ENCODE measurements at places on chromosomes 12 and 14.

- no peaks in the 10 kb centered on the region for H3K36me3 ChIP-seq
- H3K27me3 ChIP-seq: peaks cover 54% of the 10 kb centered on the region
- no peak overlapping the region for H3K4me3 ChIP-seq
- no peak overlapping the region for H3K27ac ChIP-seq
These were observed 29.7 kb upstream of the CHST11 start for GRCh38 chr12:104426926-104427546.

DNA sequence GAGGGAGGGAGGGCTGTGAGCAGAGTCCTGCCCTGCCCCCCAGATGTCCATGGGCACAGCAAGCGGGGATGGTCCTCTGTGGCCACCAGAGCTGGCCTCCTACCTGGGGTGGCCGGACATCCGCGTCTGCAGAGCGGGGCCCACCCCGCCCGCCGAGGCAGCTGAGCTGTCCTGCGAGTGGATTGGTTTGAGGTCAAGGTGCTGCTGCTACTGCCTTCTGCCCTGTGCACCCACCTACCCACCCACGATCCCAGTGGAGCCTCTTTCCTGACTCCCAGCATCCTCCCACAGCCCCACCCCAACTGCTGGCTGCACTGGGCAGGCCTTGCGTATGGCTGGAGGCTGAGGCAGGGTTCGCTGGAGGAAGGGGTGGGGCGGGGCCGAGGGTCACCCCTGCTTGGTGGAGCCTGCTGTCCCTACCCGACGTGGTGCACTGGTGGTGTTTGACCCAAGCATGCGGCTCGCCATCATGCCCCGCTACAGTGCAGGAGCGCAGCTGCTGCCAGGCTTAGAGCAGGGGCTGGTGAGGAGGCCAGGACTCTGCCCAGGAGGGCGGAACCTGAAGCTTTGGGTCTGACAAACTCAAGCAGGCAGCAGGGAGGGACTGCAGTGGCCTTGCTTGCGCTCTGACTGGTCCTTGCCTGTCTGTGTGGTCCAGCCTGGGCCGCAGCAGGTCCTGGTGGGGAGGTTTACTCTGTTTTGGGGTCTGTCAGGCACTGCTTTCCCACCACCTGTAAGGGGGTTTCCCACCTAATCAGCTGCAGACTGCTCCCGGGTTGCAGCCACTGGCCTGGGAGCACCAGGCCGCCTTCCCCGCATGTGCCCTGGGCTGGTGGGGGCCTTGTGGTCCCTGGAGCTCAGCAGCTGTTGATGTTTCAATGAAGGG, 23.7 kb downstream of the CEP170B start:
- no peak for DNase-seq
- H3K4me3 ChIP-seq: no peak overlapping the region
- no peaks in the 10 kb centered on the region for H3K27me3 ChIP-seq

DNA sequence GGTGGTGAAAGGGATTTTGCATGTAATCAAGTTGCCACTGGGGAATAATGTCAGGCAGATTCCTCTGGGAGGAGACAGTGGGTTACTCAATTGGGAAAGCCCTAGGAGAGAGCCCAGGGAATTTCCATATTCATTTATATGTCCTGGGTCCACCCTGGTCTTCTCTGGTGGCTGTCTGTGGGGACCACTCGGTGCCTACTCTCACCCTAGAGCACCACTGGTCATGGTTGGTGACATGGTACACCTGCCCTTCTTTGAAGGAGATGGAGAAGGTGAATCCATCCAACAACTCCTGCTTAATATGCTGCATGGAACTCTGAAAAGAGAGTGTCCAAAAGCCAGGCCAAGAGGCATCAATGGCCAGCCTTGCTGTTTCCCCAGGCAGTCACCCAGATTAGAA, 12.8 kb upstream of the RERG start:
- no peak for DNase-seq
- no peak overlapping the region for H3K27ac ChIP-seq
- H3K4me3 ChIP-seq: no peak overlapping the region
- no peaks in the 10 kb centered on the region for H3K36me3 ChIP-seq
- H3K27me3 ChIP-seq: peaks cover 5% of the 10 kb centered on the region

DNA sequence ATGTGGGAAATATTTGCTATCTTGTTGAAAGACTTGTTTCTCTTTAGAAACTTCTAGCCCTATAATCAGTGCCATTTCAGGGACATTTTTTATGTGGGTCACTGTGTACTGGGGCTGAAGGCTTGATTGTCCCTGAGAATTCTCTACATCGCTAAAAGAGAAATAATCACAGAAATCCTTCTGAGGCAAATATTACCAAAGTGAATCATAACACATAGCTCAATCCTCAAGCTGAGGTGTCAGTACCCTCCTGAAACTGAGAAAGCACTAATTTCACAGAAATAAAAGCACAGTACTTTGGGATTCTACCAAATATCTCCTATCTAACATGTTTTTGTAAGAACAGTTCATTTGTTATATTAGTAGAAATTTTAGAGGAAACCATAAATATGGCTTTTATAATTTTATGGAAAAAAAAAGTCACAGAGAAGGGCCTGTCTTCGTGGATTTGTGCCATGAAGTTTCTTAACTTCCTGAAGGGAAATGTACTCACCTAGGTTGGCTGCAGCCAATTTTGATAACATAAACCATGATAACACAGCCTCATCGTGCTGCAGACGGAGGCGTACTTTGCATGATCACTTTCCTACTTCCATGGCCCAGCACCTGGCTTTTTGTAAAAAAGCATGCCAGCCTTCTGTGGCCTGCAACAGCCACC, 163.7 kb upstream of the HIF1A start:
- H3K36me3 ChIP-seq: no peaks in the 10 kb centered on the region
- no peak overlapping the region for H3K27ac ChIP-seq
- H3K4me3 ChIP-seq: no peak overlapping the region
- peaks cover 81% of the 10 kb centered on the region for H3K4me1 ChIP-seq

DNA sequence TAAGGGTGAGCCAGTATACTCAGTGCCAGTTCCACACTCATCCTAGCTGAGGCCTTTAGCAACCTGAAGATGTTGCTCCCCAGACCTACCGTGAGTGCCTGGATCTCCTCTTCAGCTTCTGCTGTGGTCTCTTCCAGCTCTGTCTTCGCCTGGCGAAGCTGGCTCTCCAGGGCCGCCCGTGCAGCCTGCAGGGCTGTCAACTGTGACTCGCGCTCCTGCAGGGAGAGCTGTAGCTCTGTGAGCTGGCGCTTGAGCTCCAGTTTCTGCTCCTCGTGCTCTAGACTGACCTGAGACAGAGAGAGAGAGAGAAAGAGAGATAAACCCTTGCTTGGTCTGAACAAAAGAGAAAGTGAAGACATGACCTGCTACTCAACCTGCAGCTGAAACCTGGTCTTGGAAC, 84.0 kb downstream of the PRKAB1 start:
- peaks cover 14% of the 10 kb centered on the region for H3K4me1 ChIP-seq
- no peak for DNase-seq
- H3K27ac ChIP-seq: no peak overlapping the region
- no peak overlapping the region for H3K4me3 ChIP-seq
- H3K27me3 ChIP-seq: peaks cover 2% of the 10 kb centered on the region

DNA sequence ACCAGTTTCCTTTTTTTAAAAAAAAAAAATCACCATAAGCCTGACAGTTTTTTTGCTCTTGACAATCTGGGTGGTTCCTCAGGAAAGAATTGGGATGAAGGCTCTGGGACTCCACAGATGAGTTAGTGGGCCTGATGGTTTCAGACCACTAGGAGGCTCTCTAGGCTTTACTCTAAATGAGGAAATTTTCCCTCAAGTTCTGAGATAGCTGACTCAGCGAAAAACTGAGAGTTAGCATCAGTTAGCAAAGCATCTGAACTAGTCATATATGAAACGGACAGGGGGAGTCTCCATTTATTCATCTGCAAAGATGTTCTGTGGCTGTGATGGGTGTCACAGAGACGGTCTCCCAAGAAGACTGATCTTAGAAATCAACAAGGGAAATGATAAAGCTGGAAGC, 314.3 kb upstream of the OR4E1 start:
- no peaks in the 10 kb centered on the region for H3K4me1 ChIP-seq
- no peaks in the 10 kb centered on the region for H3K36me3 ChIP-seq
- DNase-seq: no peak
- H3K27ac ChIP-seq: no peak overlapping the region
- H3K27me3 ChIP-seq: peaks cover 2% of the 10 kb centered on the region

DNA sequence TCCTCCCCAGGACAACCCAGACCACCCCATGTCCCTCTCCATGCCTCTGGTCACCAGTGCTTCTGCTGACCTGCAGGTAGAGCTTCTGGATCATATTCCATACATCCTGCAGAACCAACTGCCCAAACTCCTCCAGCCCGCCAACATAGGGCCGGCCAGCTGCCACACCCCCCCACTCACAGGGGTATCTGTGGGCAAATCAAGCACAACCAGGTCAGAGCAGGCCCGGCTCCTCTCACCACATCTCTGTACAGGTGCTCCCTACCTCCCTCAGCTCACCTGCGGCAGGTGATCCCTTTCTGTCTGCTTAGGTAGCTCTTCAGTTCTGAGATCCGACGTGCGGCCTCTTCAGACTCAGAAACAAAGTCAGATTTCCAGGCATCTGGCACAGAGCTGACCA, 29.0 kb downstream of the TEP1 start:
- H3K27ac ChIP-seq: no peak overlapping the region
- H3K4me3 ChIP-seq: no peak overlapping the region
- peaks cover 9% of the 10 kb centered on the region for H3K36me3 ChIP-seq
- no peak for DNase-seq
- peaks cover 2% of the 10 kb centered on the region for H3K27me3 ChIP-seq

DNA sequence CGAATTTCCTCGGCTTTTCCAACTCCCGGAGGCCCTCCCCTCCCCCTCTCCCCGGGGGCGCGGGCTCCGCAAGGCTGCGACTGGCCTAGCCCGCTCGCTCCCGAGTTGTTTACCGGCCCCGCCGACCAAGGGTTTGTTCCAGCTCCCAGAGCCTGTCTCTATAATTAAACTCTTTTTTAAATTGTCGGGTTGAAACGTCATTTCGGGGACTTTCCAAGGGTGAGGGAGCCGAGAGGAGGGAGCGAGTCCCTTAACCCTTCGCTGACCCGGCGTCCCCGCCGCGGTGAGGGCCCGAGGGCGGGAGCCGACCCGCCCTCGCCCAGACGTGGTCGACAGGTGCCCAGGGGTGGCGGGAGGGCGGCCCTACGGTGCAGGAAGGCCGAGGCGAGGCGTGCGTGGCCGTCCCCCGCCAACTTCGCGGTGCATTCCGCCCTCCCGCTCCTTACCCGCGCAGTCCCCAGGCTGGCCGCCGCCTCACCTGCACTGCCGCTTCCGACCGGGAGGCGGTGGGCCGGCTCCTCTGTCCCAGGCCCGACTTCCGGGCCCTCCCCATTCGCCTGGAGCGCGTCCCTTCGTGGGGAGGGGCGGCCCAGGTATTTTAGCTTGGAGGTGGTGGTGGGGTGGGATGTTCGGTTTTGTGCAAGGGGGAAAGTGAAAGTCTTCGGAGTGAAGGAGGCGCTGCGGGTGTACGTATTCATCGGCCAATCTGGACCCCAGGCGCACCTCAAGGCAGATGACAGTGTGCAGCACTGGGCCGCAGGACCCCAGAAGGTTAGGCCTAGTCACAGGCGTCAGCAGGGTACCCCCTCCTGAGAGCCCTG, 2.9 kb upstream of the ZFP36L1 start:
- peaks cover 44% of the 10 kb centered on the region for H3K4me1 ChIP-seq
- peaks cover 24% of the 10 kb centered on the region for H3K36me3 ChIP-seq
- peak overlapping the region; percentile 95 for H3K4me3 ChIP-seq
- DNase-seq: peak; percentile 72
- H3K27me3 ChIP-seq: peaks cover 28% of the 10 kb centered on the region

GRCh38 chr12:42285431-42285830, 40.5 kb downstream of the ZCRB1 start:
- H3K4me3 ChIP-seq: no peak overlapping the region
- peaks cover 11% of the 10 kb centered on the region for H3K27me3 ChIP-seq
- no peak overlapping the region for H3K27ac ChIP-seq
- no peaks in the 10 kb centered on the region for H3K4me1 ChIP-seq
- no peaks in the 10 kb centered on the region for H3K36me3 ChIP-seq

DNA sequence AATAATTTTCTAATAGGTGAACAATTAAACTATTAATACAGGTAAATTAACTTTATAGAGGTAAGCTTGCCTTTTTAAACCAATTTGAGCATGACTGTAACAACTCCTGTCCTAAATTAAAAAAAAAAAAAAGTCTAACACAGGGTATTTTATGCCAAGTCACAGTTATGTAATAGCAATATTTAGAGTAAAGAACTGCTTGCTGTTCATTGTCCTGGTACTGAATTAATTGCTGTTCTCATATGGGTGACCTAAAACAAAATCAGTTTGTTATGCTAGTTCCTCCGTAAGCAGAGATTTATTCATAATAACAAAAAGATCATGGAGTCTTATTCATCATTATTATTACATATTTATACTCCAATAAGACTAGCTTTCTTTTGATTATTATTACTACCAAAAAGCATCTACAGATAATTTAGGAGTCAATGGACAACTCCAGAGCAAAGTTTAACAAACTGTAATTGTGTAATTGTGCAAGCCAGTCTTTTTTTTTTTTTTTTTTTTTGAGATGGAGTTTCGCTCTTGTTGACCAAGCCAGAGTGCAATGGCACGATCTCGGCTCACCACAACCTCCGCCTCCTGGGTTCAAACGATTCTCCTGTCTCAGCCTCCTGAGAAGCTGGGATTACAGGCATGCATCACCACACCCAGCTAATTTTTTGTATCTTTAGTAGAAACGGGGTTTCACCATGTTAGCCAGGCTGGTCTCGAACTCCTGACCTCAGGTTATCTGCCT, 98.3 kb downstream of the ITPR2 start:
- peaks cover 14% of the 10 kb centered on the region for H3K36me3 ChIP-seq
- no peak for DNase-seq
- H3K27ac ChIP-seq: no peak overlapping the region
- peaks cover 13% of the 10 kb centered on the region for H3K4me1 ChIP-seq
- H3K4me3 ChIP-seq: no peak overlapping the region

- H3K27ac ChIP-seq: no peak overlapping the region
- no peaks in the 10 kb centered on the region for H3K4me1 ChIP-seq
- H3K36me3 ChIP-seq: peaks cover 11% of the 10 kb centered on the region
- DNase-seq: no peak
- H3K4me3 ChIP-seq: no peak overlapping the region
These were observed 130.8 kb downstream of the SLC25A47 start for GRCh38 chr14:100453930-100454329.

DNA sequence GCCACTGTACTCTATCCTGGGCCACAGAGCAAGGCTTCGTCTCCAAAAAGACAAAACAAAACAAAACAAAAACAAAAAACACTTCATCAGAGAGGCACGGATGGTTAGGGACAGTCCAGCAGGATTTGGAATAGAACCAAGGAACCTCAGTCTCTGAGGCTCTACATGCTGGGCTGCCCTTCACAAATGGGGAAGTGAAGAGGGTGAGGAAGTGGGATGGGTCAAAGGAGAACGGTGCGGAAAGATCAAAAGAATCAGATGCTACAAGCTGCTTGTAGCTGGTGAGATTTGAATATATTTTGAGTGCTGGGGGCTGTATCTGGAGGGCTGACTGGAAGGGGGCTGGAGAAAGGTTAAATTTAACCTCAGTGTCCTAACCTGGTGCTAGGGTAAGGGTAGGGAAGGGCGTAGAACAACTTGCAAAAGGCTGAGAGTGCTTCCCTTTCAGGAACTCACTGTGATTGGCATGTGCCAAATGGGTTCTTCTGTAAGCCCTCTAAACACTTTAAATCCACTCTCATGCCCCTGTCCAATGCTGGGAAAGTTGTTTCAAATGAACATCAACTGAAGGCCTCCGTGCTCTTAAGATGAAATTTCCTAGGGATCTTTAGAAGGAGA, 4.6 kb downstream of the FOXJ2 start:
- no peaks in the 10 kb centered on the region for H3K27me3 ChIP-seq
- peaks cover 63% of the 10 kb centered on the region for H3K4me1 ChIP-seq
- H3K4me3 ChIP-seq: no peak overlapping the region

All from HFFc6 (cell line).